ENCODE measurements at places on chromosomes 3 and 15. TPM values are rescaled to one million over a fixed set of nuclear protein-coding genes. Genes with fewer than 3 reads are reported as not detected.

The PLSCR2 gene
- total RNA-seq = not detected

- DNase-seq = no peak
Observed at GRCh38 chr3:72449551-72449950, 398.7 kb downstream of the SHQ1 start.

DNA sequence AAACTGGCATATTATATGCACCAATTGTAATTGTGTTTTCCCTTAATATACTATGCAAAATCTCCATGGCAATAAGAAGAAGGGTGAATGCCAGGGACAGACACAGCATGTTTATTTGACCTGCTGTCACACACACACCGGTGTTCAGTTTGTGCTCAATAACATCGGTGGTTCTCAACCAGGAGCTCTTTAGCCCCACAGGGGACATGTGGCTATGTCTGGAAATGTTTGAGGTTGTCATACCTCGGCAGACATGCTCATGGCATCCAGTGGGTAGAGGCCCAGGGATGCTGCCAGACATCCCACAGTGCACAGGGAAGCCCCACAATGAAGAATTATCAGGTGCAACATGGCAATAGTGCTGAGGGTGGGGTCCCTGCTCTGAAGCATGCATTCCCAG lies 38.2 kb downstream of the GLB1 start:
- no peak for DNase-seq

GRCh38 chr3:170355738-170356595 lies 1.5 kb upstream of the SKIL start:
- peak; percentile 22 for DNase-seq

GRCh38 chr3:47634996-47635395 lies 56.3 kb upstream of the CSPG5 start:
- no peak for DNase-seq

GRCh38 chr3:125039131-125040100 lies 16.4 kb downstream of the HEG1 start:
- DNase-seq = no peak
